ENCODE measurements at places on chromosomes 4 and X. TPM values are rescaled to one million over a fixed set of nuclear protein-coding genes. Genes with fewer than 3 reads are reported as not detected.

The LIMCH1 gene
- total RNA-seq = 17.4 TPM

The TMEM156 gene
- not detected for total RNA-seq

The VGLL1 gene
- total RNA-seq = not detected

The POU3F4 gene
- not detected for total RNA-seq

The MAGEA2B gene
- not detected for total RNA-seq

DNA sequence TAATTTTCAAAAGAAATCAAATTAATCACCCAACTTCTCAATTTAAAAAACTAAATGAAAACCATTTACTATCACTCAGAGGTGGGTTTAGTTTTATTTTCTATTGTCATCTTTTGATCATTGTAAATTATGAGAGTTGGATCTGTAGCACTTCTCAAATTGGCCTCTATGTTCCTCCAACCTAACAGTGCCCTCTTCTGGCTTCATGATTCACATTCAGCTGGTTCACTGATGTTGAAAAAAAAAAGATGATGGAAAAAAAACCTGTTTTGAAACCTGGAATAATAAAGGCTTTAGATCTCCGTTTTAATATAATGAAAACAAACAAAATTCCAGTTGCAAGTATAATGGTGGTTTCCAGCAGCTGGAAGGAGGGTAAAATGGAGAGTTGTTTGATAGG is 2.4 kb upstream of the NBDY start:
- H3K36me3 ChIP-seq = no peaks in the 10 kb centered on the region
- peak; percentile 67 for DNase-seq
- no peaks in the 10 kb centered on the region for H3K27me3 ChIP-seq
- H3K27ac ChIP-seq = no peak overlapping the region
- H3K4me3 ChIP-seq = no peak overlapping the region

GRCh38 chrX:101429934-101430333 is 21.9 kb downstream of the HNRNPH2 start:
- no peaks in the 10 kb centered on the region for H3K36me3 ChIP-seq
- no peaks in the 10 kb centered on the region for H3K27me3 ChIP-seq
- peak overlapping the region; percentile 74 for H3K27ac ChIP-seq
- H3K4me1 ChIP-seq = peaks cover 14% of the 10 kb centered on the region
- H3K4me3 ChIP-seq = no peak overlapping the region
- peak; percentile 61 for DNase-seq
